ENCODE measurements at places on chromosomes 3 and 15. TPM values are rescaled to one million over a fixed set of nuclear protein-coding genes. Genes with fewer than 3 reads are reported as not detected.

TRIM42 gene
- not detected for total RNA-seq

ZNF80 gene
- not detected for total RNA-seq

DUT gene
- 115 TPM for total RNA-seq

LIPH gene
- total RNA-seq, result 0.16 TPM

TIMP4 gene
- 0.98 TPM for total RNA-seq

DLL4 gene
- not detected for total RNA-seq

GOLGA6A gene
- not detected for total RNA-seq

GOLGA8T gene
- total RNA-seq, result not detected

FBXW12 gene
- not detected for total RNA-seq

IMPG2 gene
- 0.03 TPM for total RNA-seq

ADAMTSL3 gene
- not detected for total RNA-seq

SCAANT1 gene
- total RNA-seq, result not detected

CYP11A1 gene
- total RNA-seq, result not detected

C2CD4A gene
- total RNA-seq, result not detected

PRR23A gene
- not detected for total RNA-seq

IFT80 gene
- total RNA-seq, result 23.3 TPM

DOCK3 gene
- total RNA-seq, result 0.14 TPM

C3orf49 gene
- total RNA-seq, result not detected

RNF7 gene
- 181 TPM for total RNA-seq

PDZRN3 gene
- total RNA-seq, result 18.5 TPM

NLGN1 gene
- total RNA-seq, result 8.4 TPM

CTXND1 gene
- not detected for total RNA-seq

EDC3 gene
- 40.4 TPM for total RNA-seq

SPINK8 gene
- total RNA-seq, result not detected

CCK gene
- not detected for total RNA-seq

CRABP1 gene
- total RNA-seq, result not detected

LTK gene
- 0.19 TPM for total RNA-seq

WDR76 gene
- total RNA-seq, result 8.4 TPM

GRM2 gene
- total RNA-seq, result not detected
